ENCODE measurements at places on chromosomes 1 and 21. TPM values are rescaled to one million over a fixed set of nuclear protein-coding genes. Genes with fewer than 3 reads are reported as not detected.

The DIP2A gene
- total RNA-seq: 44.6 TPM

The TRABD2B gene
- 0.36 TPM for total RNA-seq

The LENEP gene
- 0.50 TPM for total RNA-seq

The PDC gene
- not detected for total RNA-seq

The G0S2 gene
- total RNA-seq: 45.7 TPM

DNA sequence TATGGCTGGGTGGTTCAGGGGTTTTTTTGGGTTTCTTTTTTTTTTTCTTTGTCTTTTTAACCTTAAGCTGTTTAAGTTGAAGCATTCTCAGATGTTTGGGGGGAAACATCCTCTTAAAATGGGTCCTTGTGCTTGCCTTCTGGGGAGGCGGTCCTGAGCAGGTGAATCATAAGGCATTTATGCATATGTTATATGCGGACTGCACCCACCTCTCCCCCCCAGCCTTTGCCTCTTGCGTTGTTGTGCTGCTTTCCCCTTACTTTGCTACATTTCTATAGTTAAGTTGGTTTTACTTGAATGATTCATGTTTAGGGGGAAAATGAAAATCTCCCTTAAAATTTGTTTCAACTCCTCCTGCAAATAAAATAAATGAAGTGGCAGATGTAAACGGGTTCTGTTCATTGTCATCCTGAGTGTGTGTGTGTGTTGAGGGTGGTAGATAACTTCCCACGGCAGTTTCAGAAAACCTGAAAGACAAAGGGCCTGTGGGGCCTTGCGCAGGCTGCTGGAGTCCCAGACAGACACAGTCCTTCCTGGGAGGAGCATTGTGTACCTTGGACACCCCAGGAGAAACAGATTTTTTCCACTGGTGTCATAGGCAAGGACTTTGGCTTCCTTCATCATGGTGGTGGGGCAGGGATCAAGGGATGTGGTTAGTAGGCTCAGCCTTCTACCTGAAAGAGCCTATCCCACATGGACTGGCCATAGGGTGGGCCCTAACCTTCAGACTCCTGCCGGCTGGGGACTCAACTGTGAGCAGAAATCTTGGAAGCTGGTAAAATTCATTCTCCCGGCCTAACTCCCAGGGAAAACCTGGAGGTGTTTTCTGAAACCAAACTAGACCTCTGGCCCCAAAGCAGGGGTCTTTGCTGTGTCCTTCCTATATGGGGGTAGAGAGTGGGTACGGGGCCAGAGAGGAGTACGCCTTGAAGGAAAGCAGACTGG is 926 bp upstream of the SH3D21 start:
- DNase-seq: no peak

GRCh38 chr1:13817906-13818305 is 117.9 kb downstream of the PRDM2 start:
- DNase-seq: no peak

GRCh38 chr1:157193702-157194391 is 55.7 kb upstream of the ETV3 start:
- peak; percentile 80 for DNase-seq

GRCh38 chr1:41417746-41418145 is 56.5 kb downstream of the FOXO6 start:
- no peak for DNase-seq

- no peak for DNase-seq
Measured at GRCh38 chr1:43949678-43950077, 2.9 kb downstream of the IPO13 start.

GRCh38 chr1:225685476-225686176 is 32.7 kb upstream of the ENAH start:
- DNase-seq: no peak

- no peak for DNase-seq
Measured at GRCh38 chr21:35606578-35606977, 453.7 kb downstream of the SETD4 start.

Measured in Caco-2 (cell line).